ENCODE measurements at places on chromosomes 13 and 19.

DNA sequence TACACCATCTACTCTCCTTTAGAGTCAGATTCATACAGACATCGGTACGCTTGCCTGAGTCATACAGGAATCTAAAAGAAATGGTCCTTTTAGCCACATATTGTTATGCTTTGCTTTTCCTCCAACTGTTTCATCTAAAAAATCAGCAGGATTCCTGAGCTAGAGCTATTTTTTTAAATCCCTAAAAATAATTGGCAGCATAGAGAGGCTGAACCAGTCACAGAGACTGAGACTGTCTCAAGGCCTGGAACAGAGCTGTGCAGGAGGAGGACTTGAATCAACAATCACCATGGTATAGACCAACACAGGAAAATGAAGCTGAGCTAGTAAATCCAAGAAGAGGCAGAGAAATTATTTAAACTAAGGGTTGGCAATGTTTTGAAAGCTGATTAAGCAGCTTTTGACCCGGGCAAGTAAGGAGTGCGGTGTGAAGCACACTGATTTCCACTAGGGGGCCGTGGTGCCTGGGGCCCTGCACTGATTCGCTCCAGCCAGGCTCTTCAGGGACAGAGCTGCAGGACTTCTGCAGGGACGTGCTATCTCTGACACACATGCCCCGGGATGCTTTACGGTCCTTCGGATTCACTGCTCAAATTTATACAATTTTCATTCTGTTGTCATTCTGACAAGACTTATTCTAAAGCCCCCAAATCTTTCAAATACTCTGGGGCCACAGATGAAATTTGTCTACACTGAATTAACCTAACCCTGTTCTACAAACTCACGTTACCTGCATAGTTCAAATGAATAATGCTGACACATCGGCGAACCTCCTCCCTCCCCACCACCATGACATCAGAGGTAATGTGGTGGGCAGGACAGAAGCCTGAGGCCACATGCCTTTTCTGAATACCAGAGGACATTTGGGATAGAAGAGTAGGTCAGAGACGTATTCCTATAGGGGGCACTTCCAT is 87.6 kb upstream of the SLC15A1 start:
- no peak for DNase-seq

DNA sequence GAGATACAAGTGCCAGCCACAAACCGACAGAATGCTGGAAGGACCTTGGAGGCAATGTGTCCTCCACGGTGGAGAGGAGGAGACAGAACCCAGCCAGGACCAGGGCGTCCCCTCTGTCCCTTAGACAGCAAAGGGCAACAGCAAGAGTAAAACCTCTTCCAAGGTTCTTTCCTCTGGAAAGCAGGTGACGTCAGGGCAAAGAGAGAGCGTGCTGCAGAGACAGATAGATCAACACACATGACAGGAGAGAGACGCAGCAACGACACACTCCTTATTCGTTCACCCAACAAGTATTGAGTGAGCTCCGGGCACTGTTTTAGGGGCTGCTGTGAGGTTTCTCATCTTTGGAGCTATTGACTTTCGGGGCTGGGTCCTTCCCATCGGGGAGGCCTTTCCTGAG is 1.3 kb upstream of the GALP start:
- DNase-seq: no peak

DNA sequence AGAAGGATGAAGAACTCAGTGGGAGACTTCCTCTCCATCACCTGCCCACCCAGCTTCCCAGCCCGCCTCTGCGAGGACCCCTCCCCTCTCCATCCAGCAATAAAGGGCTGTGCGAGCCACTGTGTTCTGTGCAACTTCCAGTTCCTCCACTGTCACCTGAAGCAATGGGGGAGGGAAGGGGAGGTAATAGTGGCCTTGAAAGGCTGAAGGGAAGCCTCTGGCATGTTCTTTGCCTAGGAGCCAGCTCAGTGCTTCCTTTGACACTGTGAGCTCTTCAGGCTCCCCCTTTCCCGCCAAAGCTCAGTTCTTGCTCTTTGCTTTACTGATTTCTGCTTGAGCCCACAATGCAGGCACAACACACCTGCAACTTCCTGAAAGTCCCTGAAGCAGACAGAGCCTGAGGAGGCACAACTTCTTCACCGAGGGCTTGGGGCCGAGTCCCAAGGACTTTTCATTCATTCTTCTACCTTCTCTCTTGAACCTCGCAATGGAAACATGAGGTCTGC is 73.2 kb upstream of the DOCK9 start:
- no peak for DNase-seq

- no peak for DNase-seq
Observed at GRCh38 chr19:1041272-1041834, 1.4 kb downstream of the ABCA7 start.

DNA sequence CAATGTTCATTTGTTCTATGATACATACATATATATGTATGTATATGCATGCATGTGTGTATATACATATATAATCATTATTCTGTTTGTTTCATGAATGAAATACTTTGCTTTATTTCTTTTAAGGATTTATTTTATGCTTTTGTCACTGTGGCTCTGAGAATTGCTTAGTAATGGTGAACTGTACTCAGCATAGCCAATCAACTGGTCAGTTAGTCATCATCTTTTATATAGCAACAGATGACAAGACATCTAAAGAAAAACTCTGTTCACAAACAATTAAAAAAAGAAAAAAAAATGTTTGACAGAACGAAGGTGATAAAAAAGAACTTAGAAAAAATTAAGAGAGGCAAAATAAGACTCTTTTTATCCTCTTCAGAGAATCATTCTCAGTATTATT is 1440.3 kb downstream of the PCDH9 start:
- DNase-seq: no peak

GRCh38 chr13:25632166-25632888 is 260.6 kb downstream of the ATP8A2 start:
- no peak for DNase-seq

DNA sequence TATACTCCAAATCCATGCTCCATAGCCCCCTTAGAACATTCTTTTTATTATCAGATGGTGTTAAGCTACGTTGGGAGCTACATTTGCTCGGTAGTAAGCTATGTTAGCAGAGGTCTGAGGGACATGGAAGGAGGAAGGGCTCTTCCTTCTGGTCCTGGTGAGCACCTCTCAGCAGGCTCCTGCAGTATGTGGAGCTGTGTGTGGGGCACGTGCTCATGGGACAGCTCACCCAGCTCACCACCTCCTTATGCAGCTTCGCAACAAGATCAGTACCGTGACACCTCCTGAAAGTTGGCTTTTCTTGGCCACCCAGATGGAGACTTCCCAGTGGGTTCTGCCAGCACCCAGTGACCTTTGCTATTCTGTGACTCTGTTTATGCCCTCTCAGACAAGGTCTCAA is 400.5 kb upstream of the SLC10A2 start:
- no peak for DNase-seq

DNA sequence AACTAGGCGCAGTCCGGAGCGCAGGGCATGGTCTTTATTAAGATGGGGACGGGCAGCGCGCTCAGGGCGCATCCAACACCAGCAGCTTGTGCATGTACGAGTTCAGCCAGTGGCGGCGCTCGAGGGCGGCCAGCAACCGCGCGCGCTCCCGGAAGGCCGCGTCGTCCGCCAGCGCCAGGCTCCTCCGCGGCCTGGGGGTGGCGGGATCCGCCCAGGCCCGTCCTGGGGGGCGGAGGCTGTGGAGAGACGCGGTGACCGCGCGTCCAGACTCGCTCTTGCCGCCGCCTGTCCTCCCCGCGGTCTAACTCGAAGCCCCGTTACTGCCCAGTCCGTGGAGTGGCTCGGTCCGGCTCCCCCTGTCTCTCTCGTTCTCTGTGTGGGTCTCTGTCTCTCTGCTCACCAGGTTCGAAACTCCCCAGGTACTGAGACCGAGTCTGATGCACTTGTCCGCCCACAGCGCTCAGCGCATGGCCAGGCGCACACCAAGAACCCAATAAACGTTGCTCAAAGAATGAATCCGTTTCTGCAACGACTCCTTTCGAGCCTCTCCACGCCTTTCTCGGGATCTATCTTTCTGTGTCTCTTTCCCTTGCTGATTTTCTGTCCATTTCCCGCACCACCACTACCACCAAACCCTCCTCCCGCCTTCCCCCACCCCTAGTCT is 702 bp downstream of the PTH2 start:
- DNase-seq: no peak

All from stimulated activated CD8-positive, alpha-beta memory T cell treated with anti-CD3 and anti-CD28 coated beads, Interleukin-7, amount 100 ng/mL, for 1 hour (primary cell).